NCI-H748 treated with DMSO at 0.1 percent for 48 hours (cell line): ENCODE measurements at places on chromosomes 16 and 17.

- DNase-seq, result no peak
Observed at GRCh38 chr16:3076577-3076976, 11.1 kb downstream of the IL32 start.

DNA sequence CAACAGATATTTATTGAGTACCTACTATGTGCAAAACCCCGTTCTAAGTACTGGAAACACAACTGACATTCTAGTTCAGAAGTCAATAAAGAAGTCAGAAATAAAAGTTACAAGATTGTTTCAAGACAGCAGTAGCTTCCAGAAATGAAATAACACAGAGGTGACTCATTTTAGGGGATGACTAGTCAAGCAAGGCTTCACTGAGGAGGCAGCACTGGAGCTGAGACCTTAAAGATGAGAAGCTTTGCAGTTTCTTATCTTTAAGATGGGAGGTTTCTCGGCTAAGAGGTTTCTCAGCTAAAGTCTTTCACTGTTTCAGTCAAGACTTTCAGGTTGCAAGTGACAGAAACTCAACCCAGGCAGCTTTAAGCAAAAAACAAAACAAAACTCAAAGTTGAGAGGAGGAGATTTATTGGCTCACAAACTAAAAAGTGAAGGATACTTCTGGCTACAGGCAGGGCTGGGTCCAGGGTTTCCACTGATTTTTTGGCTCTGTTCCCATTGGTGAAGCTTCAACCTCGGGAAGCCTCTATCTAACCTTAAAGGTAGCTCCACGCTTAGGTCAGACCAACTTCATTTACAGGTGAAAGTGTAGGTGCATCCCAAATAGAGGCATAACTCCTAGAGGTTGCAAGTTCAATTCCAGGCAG is 7.4 kb upstream of the MMP2 start:
- DNase-seq, result no peak

GRCh38 chr17:57439651-57440050 is 183.3 kb downstream of the MSI2 start:
- DNase-seq, result no peak

DNA sequence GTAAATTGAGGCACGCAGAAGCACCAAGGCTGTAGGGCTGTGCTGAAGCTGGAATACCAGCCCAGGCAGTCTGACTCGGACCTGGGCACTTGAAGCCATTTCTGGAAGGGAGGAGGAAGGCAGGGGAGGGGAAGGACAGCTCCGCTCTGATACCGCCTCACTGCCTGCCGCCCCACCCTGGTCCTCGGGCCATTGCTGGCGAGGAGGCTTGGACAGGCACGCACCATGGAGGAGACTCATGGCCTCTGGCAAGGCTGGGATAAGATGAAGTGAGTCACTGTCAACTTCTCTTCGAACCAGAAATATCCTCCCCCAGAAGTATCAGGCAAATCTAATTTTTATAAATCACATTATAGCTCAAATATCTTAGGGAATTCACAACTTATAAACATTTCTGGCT is 81.3 kb downstream of the SDK2 start:
- DNase-seq, result no peak

- no peak for DNase-seq
Observed at GRCh38 chr17:19769946-19770652, 22.0 kb upstream of the ALDH3A1 start.

GRCh38 chr17:67920212-67920611 is 76.1 kb downstream of the C17orf58 start:
- DNase-seq, result no peak
